ENCODE measurements at places on chromosomes 12 and 14. TPM values are rescaled to one million over a fixed set of nuclear protein-coding genes. Genes with fewer than 3 reads are reported as not detected.

Gene GDF3
- not detected for total RNA-seq

Gene KRT86
- under 0.01 TPM for total RNA-seq

Gene CCDC177
- total RNA-seq = under 0.01 TPM

Gene DPF3
- total RNA-seq = 3.1 TPM

Gene GLIPR1L1
- total RNA-seq = not detected

Gene CLEC2A
- not detected for total RNA-seq

Gene IFNG
- total RNA-seq = not detected

Gene HSPB8
- 18.9 TPM for total RNA-seq

Gene PDE3A
- total RNA-seq = 1.4 TPM

Gene NPAS3
- total RNA-seq = 1.4 TPM

Gene CFAP251
- total RNA-seq = 2.3 TPM

Gene DTX1
- total RNA-seq = under 0.01 TPM

Gene RNASE3
- total RNA-seq = not detected

Gene TPH2
- under 0.01 TPM for total RNA-seq

Gene KLRC2
- not detected for total RNA-seq

Gene MAP1LC3B2
- 0.22 TPM for total RNA-seq

Gene EMP1
- total RNA-seq = 77.4 TPM

Gene SMCO2
- 0.12 TPM for total RNA-seq

Gene KRT3
- not detected for total RNA-seq

Gene REC8
- total RNA-seq = 1.1 TPM

Gene SDSL
- 7.5 TPM for total RNA-seq

Gene LRIG3
- 33.5 TPM for total RNA-seq
